ENCODE measurements at places on chromosomes 5 and 9. TPM values are rescaled to one million over a fixed set of nuclear protein-coding genes. Genes with fewer than 3 reads are reported as not detected.

Gene PTPRD
- 43.0 TPM for total RNA-seq

Gene TMEM252
- not detected for total RNA-seq

Gene VCAN
- 9.4 TPM for total RNA-seq

Gene ACTBL2
- total RNA-seq: not detected

DNA sequence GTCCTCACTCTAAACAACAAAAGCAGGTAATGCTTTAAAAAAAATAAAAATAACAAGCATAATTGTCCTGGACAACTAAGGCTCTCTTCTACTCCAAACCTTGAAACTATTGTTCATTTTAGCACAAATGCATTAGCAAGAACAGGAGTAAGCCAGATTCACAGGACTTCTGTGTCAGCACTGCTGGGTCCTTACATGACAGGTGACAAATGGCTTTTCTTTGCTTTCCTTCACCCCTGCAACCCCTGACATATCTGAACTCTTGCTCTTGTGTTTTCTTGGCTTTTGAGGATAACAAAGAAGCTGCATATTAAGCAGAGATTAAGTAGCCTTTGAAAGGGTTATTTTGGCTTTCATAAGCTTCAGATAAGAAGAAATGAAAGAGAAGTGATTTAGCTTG, 71.1 kb downstream of the ZNF474 start:
- no peak for DNase-seq

GRCh38 chr5:147445917-147446316, 64.0 kb downstream of the DPYSL3 start:
- DNase-seq: no peak

DNA sequence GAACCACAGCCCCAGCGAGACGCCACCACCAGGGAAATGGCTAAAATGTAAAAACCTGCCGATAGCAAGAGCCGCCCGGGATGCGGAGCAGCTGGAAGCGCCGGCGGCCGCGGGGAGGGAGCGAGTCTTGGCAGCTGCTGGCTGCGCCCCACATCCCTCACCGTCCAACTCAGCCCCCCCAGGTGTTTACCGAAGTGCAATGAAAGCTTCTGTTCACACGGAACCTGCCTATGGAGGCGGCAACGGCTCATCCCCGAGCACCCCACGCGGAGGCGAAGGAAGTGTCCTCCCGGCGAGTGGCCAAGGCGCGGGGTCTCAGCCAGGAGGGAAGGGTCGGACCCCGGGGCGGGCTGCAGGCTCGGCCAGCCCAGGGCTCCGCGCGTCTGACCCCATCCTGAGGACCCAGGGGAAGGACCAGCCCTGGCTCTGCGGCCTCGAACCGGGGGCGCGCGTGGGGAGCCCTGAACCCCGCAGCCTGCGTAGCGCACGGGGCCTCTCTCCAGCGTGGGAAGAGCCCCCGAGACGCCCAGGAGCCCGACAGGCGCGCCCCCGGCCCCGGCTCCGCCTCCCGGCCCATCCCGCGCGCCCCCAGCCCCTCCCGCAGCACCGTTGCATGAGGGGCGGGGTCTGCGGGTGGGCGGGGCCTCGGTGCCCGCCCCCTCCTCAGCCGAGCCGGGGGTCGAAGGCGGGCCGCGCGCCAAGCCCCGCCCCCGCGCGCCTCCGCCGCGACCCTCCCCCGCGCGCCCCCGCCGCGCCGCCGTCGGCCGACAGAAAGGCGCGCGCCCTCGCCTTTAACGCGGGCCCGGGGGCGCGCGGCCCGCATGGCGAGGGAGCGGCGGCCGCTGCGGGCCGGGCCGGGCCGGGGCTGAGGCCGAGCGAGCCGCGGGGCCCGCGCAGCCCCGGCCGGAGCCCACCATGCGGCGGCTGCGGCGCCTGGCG, at the start of gene DIPK1B:
Gene DIPK1B (plus strand): TSS at position 822 of the 939 bp plus-strand sequence. CDS start 94 bp downstream, at position 916.
- DNase-seq: no peak

DNA sequence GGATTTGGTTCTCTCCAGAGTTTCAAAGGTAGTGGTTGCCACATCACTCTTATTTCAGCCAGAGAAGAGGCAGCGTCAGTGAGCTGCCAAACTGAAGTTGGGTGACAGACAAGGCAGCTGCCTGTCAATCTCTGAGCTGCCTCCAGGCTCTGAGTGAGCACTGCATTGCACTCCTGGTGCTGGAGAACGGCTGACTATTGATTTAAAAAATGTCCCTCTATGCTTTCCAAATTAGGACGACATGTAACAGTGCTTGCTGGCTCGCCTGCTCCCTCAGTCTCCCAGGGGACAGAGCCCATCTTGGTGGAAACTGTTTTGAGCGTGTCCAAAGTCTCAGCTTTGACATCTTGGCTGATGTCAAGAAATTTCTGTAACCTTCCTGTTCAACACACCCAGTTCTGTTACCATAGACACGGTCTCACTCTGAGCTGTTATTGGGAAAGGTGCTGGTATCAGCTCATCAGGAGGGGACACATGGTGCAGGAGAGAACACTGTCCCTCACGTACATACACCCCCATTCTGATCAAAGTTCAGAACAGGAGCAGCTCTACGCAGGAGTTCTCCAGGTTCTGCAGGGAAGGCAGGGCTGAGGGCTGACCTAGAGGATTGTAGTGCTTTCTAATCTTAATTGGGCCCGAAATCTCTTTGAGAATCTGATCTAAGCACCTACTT, 15.7 kb downstream of the PCDH12 start:
- no peak for DNase-seq

Data from transverse colon (tissue), 4 donors.